ENCODE measurements at places on chromosomes 4 and X.

DNA sequence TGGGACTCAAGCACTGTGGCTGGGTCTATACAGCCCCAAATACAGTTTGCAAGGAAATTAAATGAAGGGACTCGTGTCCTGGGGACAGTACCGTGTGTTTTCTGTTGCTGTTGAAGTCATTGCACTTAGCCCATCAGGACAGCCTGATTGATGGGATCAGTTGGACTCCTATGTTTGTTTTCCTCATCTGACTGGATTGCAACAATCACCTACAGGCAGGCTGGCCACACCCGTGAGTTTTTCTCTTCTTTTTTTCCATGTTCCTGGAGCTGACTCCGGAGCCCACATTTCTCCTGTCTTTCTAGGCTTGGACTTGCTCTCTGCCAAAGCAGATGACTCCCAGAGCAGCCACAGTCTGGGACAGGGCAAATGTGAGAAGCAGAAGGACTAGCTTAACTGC, 38.1 kb downstream of the RTL9 start:
- no peak for DNase-seq

DNA sequence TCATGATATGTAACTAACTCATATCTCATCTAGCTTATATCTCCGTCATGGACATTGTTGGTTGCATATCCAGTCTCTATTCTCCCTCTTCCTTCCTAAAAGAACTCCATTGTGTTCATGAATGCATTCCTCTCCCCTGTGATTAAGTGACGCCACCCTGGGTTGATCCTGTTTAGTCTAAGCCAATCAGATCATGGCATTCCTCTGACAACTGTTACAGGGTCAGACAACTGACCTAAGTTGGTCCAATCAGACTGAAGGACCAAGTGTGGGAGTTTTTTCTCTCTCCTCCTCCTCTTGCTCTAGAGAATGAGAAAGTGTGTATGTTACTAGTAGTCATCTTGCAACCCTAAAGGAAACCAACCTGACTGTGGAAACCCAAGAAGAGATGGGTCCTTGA, 3.6 kb downstream of the APOO start:
- DNase-seq = no peak

DNA sequence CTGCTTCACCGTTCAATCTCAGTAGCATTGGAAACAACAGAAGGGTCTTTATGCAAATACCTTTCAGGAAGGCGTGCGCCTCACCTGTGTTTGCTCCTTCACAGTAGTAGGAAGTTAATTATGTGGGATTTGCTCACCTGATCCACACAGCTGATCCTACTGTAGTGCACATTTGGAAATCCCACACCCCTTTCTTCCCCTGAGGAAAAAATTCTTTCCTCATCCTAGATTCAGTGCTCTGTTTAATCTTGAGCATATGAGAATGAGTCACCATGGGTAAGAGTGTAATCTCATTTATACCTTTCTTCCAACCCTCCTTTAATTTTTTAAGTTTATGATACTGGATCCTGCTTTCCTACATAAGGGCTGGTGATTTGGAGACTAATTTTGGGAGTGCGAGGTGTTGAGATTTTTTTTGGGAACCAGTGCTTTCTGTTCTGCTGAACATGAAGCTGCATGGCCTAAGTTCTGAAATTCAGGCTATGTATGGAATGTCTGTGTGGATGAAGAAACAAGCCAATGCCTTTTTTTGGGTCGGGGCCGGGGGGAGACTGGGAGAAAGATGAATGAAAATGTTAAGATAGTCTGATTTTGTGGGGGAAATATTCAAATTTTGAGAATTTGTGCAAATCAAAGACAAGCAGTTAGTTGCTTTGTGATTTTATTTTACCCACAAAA, 19.0 kb downstream of the GAB1 start:
- no peak for DNase-seq

GRCh38 chr4:145427991-145428390, 53.7 kb upstream of the SMAD1 start:
- no peak for DNase-seq

- no peak for DNase-seq
Measured at GRCh38 chrX:17627026-17627425, 110.3 kb upstream of the SCML1 start.

DNA sequence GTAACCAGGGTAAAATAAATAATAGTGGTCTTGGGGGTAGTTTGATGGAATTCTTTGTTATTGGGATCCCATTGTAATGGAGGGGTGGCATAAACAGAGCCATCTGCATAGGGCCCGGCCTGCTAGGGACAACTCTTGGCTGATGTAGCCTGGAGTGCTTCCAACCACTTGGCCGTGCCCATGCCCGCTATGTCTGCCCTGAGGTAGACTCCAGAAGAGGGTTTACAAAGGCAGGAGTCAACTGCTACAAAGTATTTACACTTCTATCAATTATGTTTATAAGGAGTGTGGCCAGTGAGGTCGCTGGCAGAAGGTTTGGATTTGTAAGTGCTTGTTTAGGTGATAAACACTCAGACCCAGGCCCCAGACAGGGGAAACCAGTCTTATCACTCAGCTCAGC, 8.1 kb downstream of the RASL11B start:
- DNase-seq = no peak

GRCh38 chr4:114597410-114598115, 1.0 kb upstream of the UGT8 start:
- DNase-seq = peak; percentile 10

GRCh38 chrX:129823115-129823514, 20.6 kb downstream of the ZDHHC9 start:
- DNase-seq = peak; percentile 50

- DNase-seq = no peak
Measured at GRCh38 chr4:181289198-181289597, 954.0 kb upstream of the TENM3 start.

GRCh38 chr4:77950203-77950602, 87.6 kb downstream of the MRPL1 start:
- DNase-seq = no peak

- DNase-seq = no peak
Measured at GRCh38 chr4:7581477-7581876, 146.7 kb upstream of the PSAPL1 start.

- DNase-seq = no peak
Measured at GRCh38 chr4:27835851-27836250, 975.2 kb downstream of the STIM2 start.

DNA sequence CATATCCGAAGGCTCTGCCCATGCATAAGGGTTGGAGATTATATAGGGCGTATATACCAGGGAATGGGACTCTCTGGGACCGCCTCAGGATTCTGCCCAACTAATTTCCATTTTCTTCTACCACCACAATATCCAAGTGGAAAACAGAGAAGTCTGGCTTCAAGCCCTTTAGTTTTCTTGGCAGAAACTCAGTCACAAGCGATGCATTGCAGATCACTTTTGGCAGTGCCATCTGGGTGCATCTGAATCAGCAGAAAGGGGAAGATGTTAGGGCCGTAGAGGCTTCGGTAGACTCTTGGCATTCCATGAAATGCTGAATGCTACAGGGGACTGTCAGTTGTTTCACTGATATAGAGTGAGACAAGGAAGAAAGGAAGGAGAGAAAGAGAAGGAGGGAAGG, 94.1 kb upstream of the FAM9B start:
- DNase-seq = no peak

DNA sequence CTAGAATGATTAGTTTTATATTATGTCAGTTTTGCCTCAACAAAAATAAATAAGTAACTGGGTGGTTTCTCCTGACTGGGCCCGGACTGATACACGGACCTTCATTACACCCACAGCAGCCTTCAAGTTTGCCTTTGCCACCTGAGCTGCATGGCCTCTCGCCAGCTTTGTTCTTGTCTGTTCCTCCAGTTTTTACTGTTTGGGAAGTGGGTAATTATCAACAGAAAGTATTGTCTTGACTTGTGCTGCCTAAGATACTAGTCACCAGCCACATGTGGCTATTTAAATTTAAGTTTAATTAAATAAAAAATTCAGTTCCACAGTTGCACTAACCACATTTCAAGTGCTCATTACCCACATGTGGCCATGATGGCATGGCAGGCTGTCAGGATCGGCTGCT, 74.7 kb upstream of the INTU start:
- DNase-seq = no peak

GRCh38 chrX:16992445-16992844, 46.0 kb downstream of the REPS2 start:
- no peak for DNase-seq

DNA sequence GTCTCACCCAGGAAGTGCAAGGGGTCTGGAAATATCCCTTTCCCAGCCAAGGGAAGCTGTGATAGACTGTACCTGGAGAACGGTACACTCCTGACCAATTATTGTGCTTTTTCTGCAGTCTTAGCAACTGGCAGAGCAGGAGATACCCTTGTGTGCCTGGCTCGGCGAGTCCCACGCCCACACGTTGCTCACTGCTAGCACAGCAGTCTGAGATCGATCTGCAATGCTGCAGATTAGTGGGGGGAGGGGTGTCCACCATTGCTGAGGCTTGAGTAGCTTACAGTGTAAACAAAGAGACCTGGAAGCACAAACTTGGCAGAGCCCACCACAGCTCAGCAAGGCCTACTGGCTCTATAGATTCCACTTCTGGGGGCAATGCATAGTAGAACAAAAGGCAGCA, 138.5 kb downstream of the CHRDL1 start:
- no peak for DNase-seq

DNA sequence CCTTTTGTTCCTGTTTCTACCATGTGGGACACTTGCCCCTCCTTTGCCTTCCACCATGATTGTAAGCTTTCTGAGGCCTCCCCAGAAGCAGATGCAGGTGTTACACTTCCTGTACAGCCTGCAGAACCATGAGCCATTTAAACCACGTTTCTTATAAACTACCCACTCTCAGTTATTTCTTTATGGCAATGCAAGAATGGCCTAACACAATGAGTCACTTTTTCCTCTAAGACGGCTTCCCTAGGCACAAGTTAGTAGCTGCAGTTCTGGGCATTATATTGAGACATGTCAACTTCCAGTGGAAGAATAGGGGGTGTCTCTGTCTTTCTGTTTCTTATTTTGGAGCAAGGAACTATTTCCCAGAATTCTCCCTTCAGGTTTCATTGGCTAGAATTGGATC, 32.9 kb upstream of the DIPK2B start:
- no peak for DNase-seq

GRCh38 chr4:33715841-33716395, 2528.4 kb downstream of the ARAP2 start:
- DNase-seq = no peak

DNA sequence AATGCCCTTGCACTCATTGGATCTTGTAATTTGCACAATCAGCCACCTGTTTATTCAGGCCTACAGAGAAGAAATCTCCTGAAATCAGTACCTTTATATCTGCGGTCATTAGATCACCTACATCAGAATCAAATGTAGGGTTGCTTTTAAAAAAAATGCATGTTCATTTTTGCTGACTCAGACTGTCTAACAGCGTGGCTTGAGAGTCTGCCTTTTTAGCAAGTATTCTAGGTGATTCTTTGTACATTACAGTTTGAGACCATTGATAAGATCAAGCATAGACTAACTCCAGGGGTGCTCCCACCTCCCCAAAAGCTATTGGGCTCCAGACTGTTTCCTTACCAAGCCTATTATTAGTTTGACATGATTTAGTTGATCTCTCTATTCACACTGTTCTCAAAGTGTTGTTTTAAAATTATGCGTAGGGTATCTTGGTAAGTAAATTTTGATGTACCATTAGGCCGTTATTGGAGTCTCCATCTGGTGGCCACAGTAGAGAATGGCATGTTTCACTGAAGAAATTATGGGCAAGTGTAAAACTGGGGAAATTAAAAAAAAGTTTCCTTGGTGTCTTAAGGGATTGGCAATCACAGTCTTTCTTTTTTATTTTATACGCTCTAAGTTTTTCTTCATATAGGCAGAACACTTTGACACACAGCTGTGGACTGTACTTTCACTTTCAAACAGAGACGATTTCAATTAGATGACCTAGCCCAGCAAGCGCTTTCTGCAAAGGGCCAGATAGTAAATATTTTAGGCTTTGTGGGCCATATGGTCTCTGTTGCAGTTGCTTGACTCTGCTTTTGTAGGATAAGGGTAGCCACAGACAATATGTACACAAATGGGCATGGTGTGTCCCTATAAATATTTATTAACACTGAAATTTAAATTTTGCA, 33.7 kb upstream of the MSL3 start:
- DNase-seq = peak; percentile 28

DNA sequence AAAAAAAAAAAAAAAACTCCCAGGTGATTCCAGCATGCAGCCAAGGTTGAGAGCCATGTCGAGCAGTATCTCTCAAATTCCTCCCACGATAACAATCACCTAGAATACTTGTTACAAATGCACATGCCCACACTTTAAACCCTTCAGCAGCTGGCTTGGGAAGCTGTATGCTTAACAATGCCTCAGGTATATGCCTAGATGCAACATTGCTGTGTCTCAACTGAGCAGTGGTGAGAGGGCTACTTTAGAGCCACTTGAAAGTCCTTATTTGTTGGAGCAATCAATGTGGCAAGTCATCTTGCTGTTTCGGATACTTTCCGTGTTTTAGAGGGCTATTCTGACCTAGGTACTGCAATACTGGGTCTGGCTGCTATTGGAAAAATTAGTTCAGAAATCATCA, 487.4 kb downstream of the INPP4B start:
- DNase-seq = no peak

GRCh38 chrX:66015900-66016689, 23.8 kb downstream of the VSIG4 start:
- no peak for DNase-seq

GRCh38 chrX:49175435-49176274, 4.0 kb downstream of the PLP2 start:
- DNase-seq = no peak

DNA sequence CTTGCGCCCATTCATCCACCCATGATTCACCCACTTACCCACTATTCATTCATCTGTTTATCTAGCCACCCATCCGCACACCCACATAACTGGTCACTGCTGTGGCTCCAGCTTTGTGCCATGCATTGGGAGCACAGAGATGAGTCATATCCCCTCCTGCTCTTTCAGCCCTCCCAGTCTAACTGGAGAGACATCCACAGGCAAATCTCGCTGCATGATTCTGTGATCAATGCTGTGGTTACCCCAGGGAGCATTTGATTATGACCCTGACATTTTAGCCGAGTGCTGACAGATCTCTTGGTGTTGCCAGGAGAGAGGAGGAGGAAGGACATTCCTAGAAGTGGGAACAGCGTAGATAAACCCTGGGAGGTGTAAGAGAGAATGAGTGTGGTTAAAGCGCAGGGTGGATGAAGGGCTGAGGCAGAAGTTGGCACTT, 10.4 kb upstream of the PORCN start:
- no peak for DNase-seq

Data from NCI-H2227 treated with DMSO at 0.1 percent for 48 hours (cell line).